ENCODE measurements at places on chromosomes 16 and 17.
A peak's percentile ranks its signal among the peaks of the same experiment; 100 is the strongest.

GRCh38 chr16:53937161-53937880, 233.4 kb downstream of the FTO start:
- DNase-seq: no peak

DNA sequence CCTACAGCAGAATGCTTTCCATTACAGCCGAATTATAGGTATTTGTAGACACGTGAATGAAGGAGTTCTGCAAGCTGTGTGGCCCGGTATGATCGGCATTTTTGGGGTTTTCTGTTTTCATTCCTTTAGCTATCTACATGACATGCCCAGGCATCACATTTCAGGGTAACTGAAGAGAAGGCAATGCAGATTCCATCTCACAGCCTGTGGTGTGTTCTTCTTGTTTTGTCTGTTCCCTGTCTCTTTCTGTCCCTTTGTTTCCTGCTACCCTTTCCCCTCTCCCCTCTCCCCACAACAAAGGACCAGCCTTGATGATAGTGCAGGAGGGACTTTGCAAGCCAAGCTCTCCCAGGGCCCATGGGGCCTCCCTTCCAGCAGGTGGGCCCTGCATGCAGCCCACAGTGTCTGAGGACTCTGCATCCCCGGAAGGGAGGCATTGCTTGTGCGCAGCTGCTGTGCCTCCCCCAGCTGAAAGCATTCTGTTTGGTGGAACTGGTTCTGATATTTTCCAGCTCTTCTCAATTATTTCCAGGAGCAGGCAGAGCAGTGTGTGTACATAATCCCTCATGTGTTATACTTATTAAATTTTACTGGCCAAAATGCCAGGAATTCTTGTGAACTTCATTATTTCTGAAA, 207.4 kb downstream of the RPTOR start:
- DNase-seq: no peak

GRCh38 chr17:45316434-45317110, at the start of gene MAP3K14:
Gene MAP3K14 (minus strand): TSS chr17:45317020. CDS start chr17:45290745, 26,275 bp downstream.
- DNase-seq: peak; percentile 62

DNA sequence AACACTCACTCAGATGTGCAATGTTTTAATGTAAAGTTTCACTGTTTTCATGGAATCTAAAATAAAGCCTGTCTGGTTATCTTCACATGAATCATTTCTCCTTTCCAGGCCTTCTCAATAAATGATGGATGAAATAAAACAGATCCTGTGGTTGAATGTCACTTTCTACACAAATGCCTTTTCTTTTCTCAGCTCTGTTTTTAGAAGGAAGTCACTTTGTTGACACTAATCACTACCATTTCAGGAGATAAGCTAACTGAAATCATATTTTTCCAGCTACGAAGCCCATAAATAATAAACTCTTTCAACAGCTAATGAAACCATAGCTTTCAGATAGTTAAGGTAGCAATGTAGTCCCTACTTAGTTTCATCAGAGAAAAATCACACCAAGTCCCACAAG, 17.9 kb downstream of the NME2 start:
- DNase-seq: no peak

DNA sequence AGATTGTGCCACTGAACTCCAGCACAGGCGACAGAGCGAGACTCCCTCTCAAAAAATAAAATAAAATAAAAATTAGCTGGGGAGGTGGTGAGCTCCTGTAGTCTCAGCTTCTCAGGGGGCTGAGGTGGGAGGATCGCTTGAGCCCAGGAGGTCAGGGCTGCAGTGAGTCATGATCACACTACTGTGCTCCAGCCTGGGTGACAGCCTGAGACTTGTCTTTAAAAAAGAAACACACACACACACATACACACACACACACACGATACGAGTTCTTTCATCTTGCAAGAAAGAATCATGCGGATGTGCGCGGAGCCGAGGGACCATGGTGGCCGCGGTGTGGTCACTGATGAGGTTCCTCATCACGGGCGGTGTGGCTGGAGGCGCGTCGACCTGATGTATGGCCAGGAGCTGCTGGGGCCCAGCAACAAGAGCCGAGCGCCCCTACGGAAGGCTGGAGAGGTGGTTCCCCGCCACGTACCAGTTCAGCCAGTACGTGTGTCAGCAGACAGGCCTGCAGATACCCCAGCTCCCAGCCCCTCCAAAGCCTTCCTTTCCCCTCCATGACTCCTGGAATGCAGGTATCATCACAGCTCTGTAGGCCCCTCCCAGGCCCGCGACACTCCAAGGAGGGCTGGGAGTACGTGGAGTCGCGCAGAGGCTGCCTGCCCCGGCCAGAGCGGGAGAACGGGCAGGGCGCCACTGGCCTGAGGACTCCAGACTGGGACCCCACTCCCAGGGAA, 20.7 kb downstream of the NXN start:
- DNase-seq: no peak

- DNase-seq: no peak
Observed at GRCh38 chr17:71527311-71527710, 593.5 kb upstream of the SOX9 start.

GRCh38 chr16:8848231-8848938, 20.4 kb downstream of the CARHSP1 start:
- no peak for DNase-seq

DNA sequence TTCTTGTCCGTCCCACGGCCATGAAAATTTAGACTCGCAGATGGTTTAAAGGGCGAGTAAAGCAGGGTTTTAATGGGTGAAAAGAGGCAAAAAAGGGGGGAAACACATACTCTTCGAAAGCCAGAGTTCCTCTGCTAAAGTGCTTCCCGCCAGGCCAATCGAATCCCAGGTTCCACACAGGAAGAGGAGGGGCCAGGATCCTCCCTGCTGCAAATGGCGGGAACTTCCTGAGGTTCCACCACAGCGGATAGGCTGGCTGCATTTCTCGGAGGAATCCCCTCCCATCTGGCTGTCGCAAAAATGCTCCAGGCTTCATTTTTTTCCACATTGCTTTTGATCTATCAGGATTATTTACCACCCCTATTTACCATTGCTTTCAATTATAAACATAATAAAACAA, 670.1 kb upstream of the CA10 start:
- DNase-seq: no peak

DNA sequence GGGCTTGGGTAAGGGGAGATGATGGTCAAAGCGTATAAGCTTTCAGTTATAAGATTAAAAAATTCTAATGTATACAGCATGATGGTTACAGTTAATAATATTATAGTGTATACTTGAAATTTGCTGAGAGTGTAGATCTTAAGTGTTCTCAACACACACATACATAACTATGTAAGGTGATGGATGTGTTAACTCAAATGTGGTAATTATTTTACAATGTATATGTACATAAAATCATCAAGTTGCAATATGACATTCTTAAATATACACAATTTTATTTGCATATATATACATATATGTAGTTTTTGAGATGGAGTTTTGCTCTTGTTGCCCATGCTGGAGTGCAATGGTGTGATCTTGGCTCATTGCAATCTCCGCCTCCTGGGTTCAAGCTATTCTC, 7.2 kb downstream of the ZKSCAN2 start:
- no peak for DNase-seq

- DNase-seq: no peak
Observed at GRCh38 chr17:61412860-61413660, 13.4 kb downstream of the TBX2 start.

- DNase-seq: no peak
Observed at GRCh38 chr17:55731586-55732250, 9.1 kb upstream of the TMEM100 start.

GRCh38 chr17:66715076-66715675, 119.7 kb upstream of the CACNG5 start:
- no peak for DNase-seq

Data from central memory CD4-positive, alpha-beta T cell (primary cell).